ENCODE measurements at places on chromosomes 7 and 10. TPM values are rescaled to one million over a fixed set of nuclear protein-coding genes. Genes with fewer than 3 reads are reported as not detected.

Gene TYW1B
- total RNA-seq, result 0.79 TPM

Gene PLEKHS1
- total RNA-seq, result not detected

Gene OGDHL
- total RNA-seq, result not detected

Gene LGI1
- not detected for total RNA-seq

Gene GBF1
- 44.3 TPM for total RNA-seq

Gene CCDC201
- not detected for total RNA-seq

Gene C7orf57
- 0.15 TPM for total RNA-seq

Gene BBS9
- 7.1 TPM for total RNA-seq

Gene INTS1
- total RNA-seq, result 65.2 TPM

Gene ABCC2
- 0.07 TPM for total RNA-seq

Gene INHBA
- total RNA-seq, result 2.8 TPM

Gene EIF4H
- 398 TPM for total RNA-seq

Gene AKR1C1
- 0.30 TPM for total RNA-seq

Gene OR6B1
- total RNA-seq, result not detected

Gene WNT8B
- not detected for total RNA-seq

Gene PALD1
- total RNA-seq, result 31.8 TPM

Gene FEZF1
- not detected for total RNA-seq
